ENCODE measurements at places on chromosomes 5 and 9. TPM values are rescaled to one million over a fixed set of nuclear protein-coding genes. Genes with fewer than 3 reads are reported as not detected.

SLC6A18 gene
- total RNA-seq, result not detected

WNT8A gene
- not detected for total RNA-seq

DMGDH gene
- 2.9 TPM for total RNA-seq

GPR151 gene
- not detected for total RNA-seq

PCDHA10 gene
- total RNA-seq, result 6.4 TPM

LRRC19 gene
- total RNA-seq, result not detected

FRRS1L gene
- total RNA-seq, result 2.0 TPM

INSL6 gene
- not detected for total RNA-seq

SPATA31A3 gene
- total RNA-seq, result not detected

SLC34A1 gene
- not detected for total RNA-seq

RGMB gene
- 23.1 TPM for total RNA-seq

ZNF454 gene
- total RNA-seq, result 1.9 TPM

SLC6A19 gene
- not detected for total RNA-seq

CKMT2 gene
- total RNA-seq, result 3.7 TPM

ZNF608 gene
- total RNA-seq, result 15.7 TPM

Data from breast epithelium (tissue), 4 donors.